Hepatocyte (in vitro differentiated cells): ENCODE measurements at places on chromosomes 1 and 21. TPM values are rescaled to one million over a fixed set of nuclear protein-coding genes. Genes with fewer than 3 reads are reported as not detected.
A peak's percentile ranks its signal among the peaks of the same experiment; 100 is the strongest.

The SLC50A1 gene
- 75.3 and 88.6 TPM in 2 replicates for total RNA-seq

GRCh38 chr1:21291184-21291583, 921 bp upstream of the ECE1 start:
- peak overlapping the region; percentile 50 for H3K27ac ChIP-seq
- peaks cover 29% of the 10 kb centered on the region for H3K4me1 ChIP-seq
- no peak for DNase-seq
- no peaks in the 10 kb centered on the region for H3K36me3 ChIP-seq

GRCh38 chr1:183235503-183235902, 49.4 kb downstream of the LAMC2 start:
- no peak overlapping the region for H3K4me3 ChIP-seq
- peaks cover 22% of the 10 kb centered on the region for H3K4me1 ChIP-seq
- H3K27me3 ChIP-seq, result no peaks in the 10 kb centered on the region
- peak overlapping the region; percentile 80 for H3K27ac ChIP-seq
- DNase-seq, result no peak

GRCh38 chr1:66300280-66300971, 233.5 kb upstream of the SGIP1 start:
- no peaks in the 10 kb centered on the region for H3K27me3 ChIP-seq
- peaks cover 10% of the 10 kb centered on the region for H3K4me1 ChIP-seq
- H3K36me3 ChIP-seq, result no peaks in the 10 kb centered on the region
